ENCODE measurements at places on chromosomes 11 and 22.

- no peak for DNase-seq
Measured at GRCh38 chr11:125435461-125436238, 60.4 kb downstream of the FEZ1 start.

- no peak for DNase-seq
Measured at GRCh38 chr11:64490562-64491216, 100.3 kb upstream of the SLC22A12 start.

GRCh38 chr11:76806608-76807205 lies 23.6 kb downstream of the TSKU start:
- no peak for DNase-seq

DNA sequence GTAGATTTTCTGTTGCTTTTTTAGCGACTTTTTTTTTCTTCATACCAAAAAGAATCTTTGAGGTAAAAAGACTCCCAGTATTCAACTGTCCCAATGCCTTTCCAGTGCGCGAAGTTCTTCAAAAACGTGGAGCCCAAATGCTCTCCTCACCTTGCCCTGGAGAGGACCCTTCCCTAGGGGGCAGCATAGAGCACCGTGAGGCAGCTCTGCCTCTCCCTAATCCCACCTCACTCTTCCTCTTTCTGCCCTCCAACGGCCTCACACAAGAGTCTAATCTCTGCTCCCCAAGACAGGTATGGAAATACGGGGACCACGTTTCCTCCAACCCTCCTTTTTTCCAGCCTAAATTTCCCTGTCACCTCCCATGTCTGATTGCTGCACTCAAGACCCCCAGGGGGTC lies 117.5 kb upstream of the ALX4 start:
- DNase-seq, result no peak

DNA sequence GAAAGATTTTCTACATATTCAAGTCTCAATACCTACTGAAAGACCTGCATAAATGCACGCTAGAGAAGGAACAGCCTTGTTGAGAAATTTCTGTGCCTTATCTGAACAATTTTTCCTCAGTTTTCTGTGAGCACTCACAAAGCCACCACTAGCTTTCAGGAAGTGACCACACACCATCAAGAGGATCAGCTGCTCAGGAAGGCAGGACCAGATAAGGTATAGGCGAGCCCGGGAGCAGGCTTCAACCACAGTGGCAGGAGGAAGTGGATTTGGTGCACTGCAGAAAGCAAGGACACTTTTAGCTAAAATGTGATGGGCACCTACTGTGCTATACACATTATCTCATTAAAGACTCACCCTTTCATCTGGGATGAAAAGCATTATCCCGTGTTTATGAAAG lies 220.8 kb downstream of the RAB38 start:
- DNase-seq, result no peak

DNA sequence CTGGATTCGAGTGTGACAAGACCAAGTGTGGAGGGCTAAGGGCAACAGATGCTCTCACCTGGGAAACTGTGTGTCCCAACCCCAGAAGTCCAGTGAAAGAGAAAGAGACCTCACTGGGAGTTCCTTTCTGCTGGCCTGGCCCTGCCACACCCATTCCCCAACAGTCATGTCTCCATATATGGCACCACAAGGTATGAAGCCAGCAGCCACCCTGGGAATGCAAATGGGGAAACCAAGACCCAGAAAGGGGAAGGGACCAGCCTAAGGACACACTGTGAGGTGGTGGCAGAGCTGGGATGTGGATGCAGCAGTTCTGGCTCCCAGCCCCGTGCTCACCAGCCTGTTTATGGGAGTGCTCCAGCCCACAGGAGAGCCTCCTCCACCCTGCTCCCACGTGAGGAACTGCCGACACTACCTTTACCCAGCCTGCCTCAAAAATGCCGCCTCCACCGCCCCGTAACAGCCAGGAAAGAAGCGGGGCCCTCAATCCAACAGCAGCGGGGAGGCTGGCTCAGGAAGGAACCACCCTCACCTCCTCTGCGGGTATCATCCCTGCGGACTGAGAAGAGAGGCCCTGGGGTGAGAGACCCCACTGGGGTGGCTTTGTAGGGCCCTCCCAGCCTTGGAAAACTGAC lies 12.6 kb downstream of the LMO1 start:
- DNase-seq, result no peak

- peak; percentile 77 for DNase-seq
Measured at GRCh38 chr22:26894766-26895485, 237.5 kb downstream of the MIAT start.

DNA sequence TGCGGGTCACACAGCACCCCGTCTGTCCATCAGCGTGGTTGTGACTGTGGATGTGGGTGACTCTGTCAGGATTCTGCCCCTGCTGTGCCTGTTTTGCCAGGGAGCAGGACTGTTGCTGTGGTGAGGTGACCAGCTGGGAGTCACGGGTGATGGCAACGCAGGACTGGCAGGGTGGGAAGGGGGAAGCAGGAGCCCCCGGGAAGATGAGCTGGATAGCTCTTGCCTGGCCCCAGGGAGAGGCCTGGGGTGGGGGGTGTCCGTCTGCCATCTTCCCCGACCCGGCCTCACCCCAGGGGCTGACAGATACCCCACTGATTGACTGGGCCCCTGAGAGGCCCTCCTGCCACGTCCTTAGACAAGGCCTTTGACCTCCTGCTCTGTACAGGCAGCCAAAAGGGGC lies 34.3 kb upstream of the TSPAN18 start:
- no peak for DNase-seq

DNA sequence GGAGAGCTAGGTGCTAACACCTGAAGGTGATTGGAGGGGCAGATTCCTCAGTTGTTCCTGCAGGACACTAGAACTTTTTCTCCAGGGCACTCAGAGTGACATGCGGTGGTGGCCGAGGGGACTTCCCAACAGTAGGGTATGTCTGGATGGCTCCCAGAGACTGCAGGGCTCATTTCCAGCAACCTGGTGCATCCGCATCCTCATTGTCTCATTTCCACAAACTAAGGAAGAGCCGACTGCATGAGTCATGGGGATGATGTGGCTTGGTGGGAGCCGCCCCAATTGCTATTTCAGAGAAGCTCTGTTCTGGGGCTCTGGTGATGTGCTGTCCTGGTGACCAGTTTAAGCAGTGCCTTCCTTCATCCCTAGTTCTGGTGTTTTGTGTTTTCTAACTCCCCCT lies 2.8 kb upstream of the ROBO4 start:
- DNase-seq, result peak; percentile 79

GRCh38 chr11:72595292-72595684 lies 78.9 kb downstream of the PDE2A start:
- no peak for DNase-seq

Measured in SJSA1 (cell line).